ENCODE measurements at places on chromosomes 3 and 15. TPM values are rescaled to one million over a fixed set of nuclear protein-coding genes. Genes with fewer than 3 reads are reported as not detected.
A peak's percentile ranks its signal among the peaks of the same experiment; 100 is the strongest.

- DNase-seq: no peak
Observed at GRCh38 chr15:77546050-77546501, 86.6 kb downstream of the LINGO1 start.

GRCh38 chr3:41053220-41053619, 146.1 kb upstream of the CTNNB1 start:
- no peak for DNase-seq

GRCh38 chr3:31908391-31909097, 72.5 kb downstream of the OSBPL10 start:
- DNase-seq: no peak

DNA sequence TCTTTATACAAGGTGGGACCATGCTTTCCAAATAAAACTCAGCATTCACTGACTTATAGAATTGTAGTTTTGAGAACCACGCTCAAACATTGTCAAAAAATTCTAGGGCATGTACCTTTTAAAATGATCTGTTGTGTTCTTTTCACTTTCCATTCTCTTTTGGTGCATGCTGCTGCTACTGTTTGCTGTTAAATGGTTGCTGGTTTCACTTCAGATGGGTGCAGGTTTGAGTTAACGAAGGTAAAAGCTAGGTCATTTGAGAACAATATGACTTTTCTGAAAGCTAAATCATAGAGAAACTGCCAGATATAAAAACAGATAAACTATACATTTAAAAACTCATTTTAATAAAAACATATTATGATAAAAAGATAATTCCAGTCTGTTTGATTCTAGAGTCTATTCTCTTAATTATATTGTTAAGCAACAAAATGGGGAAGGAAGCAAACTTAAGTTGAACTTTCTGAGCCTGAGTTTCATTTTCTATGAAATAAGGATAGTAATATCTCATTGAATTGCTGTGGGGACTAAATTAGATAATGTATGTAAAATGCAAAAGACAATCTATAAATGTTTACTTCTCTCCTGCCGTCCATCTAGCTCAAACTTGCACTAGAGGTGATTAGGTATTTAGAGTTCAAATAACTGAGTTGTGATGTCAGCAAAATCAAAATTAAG, 82.4 kb downstream of the OXSM start:
- no peak for DNase-seq

- no peak for DNase-seq
Observed at GRCh38 chr3:5339967-5340535, 152.5 kb downstream of the EDEM1 start.

DNA sequence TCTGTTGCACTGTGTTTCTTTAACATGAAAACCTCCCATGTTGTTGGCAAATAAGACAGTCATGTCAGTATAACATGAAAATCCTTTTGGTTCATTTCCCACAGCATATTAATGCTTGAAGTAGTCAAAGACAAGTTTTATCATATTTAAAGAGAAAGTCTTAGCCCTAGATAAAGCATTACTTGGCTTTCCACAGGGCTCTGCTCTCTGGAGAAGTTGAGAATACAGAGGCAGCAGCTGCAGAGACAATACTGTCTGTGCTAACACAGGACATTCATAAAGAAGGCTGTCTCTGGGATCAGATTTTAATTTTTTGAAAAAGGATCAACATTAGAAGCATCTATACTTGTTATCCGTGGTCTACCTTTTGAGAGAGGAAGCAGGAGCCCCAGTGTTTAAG, 103.4 kb upstream of the SAMMSON start:
- DNase-seq: no peak

DNA sequence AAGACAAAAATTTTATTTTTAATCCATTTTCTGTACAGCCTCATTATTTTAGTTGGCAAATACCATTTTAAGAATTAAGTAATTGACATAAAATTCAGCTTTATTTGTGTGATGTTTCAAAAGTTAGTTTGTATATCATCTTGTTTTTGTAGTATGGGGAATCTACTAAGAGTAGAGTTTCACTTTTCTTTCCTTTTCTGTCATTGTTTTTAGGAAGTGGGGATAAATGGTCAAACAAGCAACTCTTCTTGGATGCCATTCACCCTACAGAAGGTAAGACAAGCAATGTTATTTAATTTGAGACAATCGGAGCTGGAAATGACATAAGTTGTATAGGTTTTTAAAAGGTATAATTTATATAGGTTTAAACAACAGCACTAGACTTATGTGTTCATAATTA, 268.3 kb downstream of the BBX start:
- no peak for DNase-seq

DNA sequence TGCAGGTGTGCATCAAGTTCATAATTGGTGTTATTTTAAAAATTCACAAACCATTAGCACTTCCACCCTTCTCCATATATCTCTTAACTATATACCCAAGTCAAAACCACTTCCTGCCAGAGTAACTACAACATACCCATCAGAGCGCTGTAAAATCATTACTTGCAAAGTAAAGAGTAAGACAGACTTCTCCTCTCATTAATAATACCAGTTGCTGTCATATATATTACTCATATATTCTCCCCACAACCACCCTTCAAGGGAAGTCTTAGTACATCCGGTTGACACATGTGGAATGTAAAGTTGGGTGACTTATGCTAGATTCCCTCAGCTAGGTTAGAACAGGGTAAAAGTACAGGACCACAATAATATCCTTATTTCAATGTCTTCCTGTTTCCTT, 5.6 kb downstream of the TERC start:
- no peak for DNase-seq

- DNase-seq: no peak
Observed at GRCh38 chr3:14333215-14333614, 69.2 kb upstream of the SLC6A6 start.

DNA sequence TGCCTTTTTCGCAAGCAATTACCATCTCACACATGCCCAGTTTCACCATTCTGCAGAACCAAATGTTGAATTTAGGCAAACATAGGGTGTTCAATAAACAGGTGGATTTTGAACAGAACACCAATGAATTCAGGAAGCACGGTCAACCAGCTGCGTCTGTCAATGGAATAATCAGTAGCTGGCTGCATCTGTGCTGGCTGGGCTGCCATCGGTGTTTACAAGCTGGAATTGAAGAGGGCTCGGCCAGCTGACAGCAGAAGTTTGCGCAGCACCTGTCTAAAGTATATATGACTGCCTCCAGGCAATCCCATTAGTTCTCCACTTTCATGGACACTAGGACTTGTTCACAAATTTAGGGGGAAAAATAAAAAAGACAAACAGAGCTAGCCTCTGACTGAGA, 996.4 kb upstream of the CFAP20DC start:
- no peak for DNase-seq

DNA sequence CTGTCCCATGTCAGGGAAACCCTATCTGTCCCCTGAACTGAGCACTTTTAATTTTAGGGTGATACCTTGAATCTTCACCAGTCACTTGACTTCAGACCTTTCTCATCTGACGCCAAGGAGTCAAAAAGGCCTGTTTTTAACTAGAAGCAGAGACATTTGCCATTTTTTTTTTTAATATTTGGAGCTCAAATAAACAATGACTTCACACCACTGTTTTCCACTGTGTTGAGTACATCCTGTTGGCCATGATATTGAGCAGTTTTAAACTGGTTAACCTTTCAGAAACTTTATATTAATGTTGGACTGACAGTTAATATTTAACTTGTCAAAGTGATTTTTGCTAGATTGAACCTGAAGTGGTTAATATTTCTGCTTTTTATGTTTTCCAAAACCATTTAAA, 28.2 kb downstream of the DAG1 start:
- DNase-seq: no peak

DNA sequence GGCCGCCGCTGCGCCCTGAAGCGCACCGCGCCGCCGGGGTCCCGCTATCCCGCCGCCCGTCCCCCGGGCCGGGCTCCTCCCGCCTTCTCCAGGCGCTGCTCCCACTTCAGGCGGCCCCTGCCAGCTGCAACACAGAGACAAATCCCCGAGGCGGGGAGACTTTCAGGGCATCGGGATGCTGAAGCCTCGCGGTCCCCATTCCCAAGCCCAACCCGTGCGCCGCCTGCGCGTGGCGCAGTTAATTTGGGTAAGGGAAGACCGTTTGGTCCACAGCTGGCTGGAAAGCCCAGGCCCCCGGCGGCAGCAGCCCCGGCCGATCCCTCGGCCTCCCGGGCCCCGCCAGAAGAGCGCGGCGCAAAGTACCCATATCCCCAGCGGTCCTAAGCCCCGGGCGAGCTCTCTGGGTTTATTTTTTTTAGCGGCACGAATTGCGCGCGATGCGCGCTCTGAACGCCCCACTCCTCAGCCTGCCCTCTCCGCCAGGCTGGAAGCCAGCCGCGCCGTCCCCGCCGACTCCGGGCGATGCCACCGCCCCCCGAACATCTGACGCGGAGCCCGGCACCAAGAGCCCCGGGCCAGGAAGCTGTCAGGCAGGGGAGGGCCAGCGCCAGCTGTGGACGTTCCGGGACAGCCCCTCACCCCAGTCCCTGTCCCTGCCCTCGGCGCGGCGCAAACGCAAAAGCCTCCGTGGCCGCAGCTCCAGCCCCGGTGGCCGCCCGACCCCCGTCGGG, 517 bp downstream of the FBN1 start:
- peak; percentile 14 for DNase-seq

DNA sequence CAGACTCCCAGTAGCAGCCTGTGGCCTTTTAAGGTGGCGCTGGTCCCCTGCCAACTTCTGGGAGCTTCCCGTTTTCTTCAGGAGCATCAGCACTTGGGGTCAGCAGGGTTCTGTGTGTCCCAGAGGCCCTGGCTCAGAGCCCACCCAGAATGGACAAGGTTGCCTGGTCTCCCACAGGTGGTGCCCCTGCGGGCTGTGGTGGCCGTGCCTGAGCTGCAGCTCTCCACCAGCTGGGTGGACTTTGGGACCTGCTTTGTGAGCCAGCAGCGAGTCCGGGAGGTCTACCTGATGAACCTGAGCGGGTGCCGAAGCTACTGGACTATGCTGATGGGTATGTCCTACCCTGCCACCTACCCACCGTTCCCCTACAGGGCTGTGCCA, 15.5 kb downstream of the ACAA1 start:
- DNase-seq: no peak

- DNase-seq: no peak
Observed at GRCh38 chr15:34853001-34853758, 57.8 kb upstream of the ACTC1 start.

DNA sequence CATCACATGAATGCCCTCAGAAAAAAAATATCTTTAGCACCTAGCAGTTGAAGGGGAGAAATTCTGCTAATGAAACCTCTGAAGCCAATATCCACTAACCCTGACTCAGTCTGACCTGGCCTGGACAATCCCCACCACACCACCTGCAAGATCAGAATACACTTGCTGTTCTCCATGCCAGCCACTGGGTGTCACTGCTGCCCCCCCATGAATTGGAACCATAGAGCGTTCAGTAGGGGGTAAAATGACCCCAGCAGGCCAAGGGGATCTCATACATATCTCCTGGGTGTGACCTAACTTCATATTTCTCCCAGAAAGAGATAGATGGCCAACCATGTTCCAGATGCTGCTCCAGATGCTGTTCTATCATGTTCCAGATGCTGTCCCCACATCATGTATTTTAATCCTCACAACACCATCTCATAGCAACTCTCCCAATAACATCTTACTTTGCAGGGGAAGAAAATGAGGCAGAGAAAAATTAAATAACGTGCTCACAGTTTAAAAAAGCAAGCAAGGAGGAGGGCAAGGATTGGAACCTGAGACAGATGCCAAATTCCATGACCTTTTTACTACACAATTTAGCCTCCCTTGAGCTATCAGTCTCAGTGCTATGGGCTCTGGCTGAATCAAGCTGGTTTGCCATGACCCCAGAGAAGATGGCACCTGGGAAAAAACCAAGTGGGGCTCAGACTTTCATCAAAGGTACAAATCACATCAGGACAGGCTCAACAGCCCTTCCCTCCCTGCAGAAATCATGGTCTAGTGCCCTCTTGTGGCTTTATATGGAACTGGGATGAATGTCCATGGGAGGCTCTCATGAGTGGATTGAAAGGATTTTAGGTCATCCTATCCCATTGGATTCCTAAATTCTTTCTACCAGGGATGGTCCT, 12.4 kb downstream of the NTRK3 start:
- no peak for DNase-seq

DNA sequence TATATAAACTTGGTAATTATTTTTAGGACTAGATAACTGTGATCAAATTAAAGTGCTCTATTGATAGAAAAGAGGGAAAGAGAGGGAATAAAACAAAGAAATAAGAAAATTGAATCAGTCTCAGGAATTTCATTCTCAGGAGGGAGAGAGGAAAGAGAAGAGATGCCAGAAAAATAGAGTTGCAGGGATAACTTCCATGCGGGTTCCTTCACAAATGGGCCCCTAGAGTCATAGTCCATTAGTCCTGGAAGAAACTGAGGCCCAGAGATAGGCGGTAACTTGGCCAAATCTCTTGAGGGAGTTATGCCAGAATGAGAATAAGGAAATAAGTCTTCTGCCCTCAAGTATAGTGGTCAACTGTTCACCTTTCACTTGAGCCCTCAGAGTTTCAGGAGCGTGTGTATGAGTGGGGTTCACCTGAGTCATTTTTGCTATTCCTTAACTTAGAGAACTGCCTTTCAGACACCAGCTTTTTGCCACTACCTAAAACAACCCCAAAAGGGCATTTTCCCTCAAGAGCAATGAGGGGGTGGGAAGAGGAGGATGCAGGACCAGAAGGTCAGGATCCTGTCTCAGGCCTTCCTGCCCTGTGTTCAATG, 192.6 kb downstream of the MEX3B start:
- DNase-seq: no peak

Gene SST
- total RNA-seq: not detected

Gene ZNF774
- total RNA-seq: 2.7 TPM

Gene PPCDC
- total RNA-seq: 31.0 TPM

Gene PTX3
- not detected for total RNA-seq

Gene CLK3
- total RNA-seq: 119 TPM

Gene GOLGA8J
- not detected for total RNA-seq

Gene AP3B2
- total RNA-seq: not detected

Gene SOX2
- total RNA-seq: not detected

Gene CLDN1
- total RNA-seq: 6.0 TPM

Gene MESP1
- 7.5 TPM for total RNA-seq

Gene LRRC31
- total RNA-seq: 0.07 TPM

Gene MUC20
- total RNA-seq: 5.0 TPM

Gene CAMKV
- 0.39 TPM for total RNA-seq

Gene MELTF
- 7.2 TPM for total RNA-seq

Gene CPNE9
- not detected for total RNA-seq

Gene CYP1A2
- total RNA-seq: not detected

All from activated T-helper 2 cell treated with anti-CD3 and anti-CD28 coated beads, Interferon-gamma antibody, Interleukin-2, Interleukin-4, amounts not matched to agents 10 μg/mL and 5 μg/mL and 100 μg/mL, durations not matched to agents 14 hours and 24 hours and 36 hours (primary cell).